H1 (cell line): ENCODE measurements at places on chromosomes 5 and 9.

DNA sequence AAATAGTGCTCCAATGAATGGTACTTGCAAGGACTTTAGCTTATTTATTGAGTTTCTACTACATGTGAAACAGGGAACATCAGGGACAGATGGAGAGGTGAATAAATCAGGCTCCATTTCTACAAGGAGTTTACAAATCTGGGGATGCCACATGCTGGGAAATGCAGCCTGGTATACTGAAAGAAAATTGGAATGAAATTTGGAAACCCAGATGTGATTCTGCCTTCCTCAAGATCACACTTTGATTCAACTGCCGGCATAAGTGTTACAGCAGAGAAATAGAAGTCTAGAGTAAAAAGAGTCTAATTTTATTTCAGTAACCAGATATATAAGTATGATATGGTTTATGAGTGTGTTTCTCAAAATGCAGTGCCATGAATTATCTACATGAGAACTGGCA, 1408.4 kb upstream of the C9orf72 start:
- no peak for DNase-seq

DNA sequence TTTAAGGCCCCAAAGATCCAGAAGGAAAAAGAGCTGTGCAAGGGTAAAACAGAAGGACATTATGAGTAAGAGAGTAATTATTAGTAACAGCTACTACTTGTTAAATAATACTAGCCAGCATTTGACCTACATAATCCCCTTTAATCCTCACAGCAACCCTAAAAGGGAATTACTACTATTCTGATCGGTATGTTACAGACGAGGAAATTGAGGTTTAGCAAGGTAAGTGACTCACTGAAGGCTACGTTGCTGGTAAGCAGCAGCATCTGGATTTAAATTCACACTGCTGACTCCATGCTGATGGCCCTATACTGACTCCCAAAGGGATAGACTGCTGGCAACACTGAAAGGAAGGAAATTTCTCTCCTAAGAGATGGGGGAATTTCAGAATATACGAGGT, 3.7 kb upstream of the FSD1L start:
- no peak for DNase-seq

DNA sequence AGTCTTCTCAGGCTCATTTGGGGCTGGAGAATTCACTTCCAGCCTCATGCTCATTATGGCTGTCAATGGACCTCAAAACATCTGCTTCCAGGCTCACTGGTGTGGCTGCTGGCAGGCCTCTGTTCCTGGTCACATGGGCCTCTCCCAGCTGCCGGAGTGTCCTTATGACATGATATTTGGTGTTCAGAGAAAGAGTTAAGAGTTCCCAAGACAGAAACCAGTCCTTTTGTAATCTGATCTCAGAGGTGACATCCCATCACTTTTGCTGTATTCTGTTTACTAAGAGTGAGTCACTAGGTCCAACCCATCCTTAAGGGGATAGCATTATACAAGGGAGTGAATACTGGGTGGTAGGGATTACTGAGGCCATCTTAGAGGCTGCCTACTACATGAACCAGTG, 104.6 kb downstream of the CACNA1B start:
- DNase-seq: no peak

DNA sequence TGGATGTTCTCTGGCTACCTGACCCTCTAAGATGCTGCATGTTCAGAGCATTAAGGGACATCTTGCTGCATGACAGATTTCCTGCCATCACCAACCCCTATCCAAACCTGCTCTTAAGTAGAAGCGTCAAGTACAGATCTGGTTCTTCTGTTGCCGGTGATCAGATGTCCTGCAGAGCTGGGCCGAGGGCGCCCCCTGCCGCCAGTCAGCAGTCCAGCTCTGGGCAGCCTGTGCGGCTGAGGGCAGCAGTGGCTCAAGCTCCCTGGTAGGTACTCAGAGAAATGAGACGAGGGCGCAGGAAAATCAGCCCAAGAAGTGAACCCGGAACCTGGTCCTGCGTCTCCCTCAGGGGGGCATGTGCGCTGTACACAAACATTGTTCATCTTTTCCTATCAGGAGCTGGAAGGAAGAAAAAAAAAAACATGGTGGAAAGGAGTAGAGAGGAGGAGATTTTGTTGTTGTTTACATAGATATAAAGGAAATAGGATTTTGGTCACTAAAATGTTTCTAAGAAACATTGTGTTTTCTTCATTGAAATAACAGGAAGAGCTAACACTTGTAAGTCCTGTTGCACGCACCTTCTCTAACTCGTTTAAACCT, 95.8 kb downstream of the CFAP90 start:
- DNase-seq: peak; percentile 87

GRCh38 chr9:6121707-6122106, 93.9 kb upstream of the IL33 start:
- no peak for DNase-seq

DNA sequence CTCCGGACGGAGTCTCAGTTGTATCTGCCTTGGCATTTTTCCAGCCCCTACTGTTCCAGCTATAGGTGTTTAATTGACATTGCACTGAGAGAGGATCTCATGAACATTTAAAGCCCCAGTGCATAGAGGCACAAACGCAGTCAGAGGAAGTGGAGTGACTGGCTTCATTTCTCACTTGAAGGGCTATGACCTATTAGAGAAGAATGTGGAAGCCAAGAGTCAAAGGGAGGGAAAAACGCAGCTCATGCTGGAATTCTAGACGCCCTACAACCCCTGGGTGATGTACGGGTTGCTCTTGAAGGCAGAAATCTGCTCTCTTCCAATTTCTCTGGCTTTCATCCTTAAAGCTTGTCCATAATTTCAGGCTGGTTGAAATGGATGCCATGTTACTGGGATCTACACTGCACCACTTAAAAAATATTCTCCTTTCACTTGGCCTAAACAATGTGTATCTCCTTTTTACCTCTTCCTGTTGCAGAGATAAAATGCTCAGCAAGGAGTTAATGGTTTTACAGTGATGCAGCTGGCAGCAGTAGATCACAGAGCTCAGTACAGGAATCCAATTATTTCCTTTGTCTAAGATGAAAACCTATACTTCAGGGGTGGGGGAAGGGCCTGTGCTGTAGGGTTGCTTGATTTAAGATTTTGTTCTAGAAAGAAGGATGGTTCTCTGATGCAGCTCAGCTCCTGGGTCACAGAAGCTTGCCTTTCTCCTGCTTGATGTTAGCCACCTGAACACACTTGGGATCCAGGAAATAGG, 61.8 kb upstream of the MAMDC2 start:
- no peak for DNase-seq

GRCh38 chr5:127536687-127537086, 19.2 kb downstream of the PRRC1 start:
- no peak for DNase-seq

GRCh38 chr9:112896131-112896530, 5.5 kb upstream of the SLC46A2 start:
- DNase-seq: no peak

- DNase-seq: no peak
Measured at GRCh38 chr5:76805821-76806505, 12.9 kb upstream of the F2RL1 start.

- no peak for DNase-seq
Measured at GRCh38 chr9:70159630-70160029, 99.1 kb upstream of the SMC5 start.

DNA sequence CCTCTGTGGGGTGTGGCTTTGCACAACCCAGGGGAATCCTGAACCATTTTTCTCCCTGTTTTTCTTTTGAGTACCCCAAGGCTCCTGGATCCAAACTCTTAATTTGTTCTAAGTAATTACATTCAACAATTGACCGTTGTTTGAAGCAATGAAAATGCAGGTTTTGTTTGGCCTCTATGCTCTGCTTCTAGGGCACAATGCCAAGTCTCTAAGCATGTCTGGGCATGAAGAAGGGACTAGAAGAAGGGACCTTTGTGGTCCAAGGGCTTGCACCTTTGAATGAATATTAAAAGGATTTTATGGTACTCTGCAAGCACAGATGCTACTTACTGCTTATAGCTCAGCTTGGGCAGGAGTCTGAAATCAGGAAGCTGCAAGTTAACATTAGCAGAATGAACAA, 6.6 kb upstream of the ENC1 start:
- no peak for DNase-seq

DNA sequence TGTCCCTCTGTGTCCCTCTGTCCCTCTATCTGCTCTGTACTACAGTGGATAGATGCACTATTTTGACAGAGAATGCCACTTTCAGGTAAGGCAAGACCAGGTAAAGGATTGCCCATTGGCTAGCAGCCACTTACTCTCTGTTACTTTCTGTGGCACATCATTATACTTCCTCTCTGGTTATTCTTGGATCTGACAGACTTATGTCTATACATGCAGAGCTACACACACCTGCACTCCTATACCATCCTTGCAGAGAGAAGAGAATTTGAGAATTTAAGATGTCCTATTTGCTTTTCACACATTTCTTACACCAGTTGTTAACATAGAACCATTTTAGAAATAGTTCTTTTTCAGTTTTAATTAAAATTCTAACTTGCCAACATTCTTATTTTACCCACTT, 163.7 kb upstream of the SLC12A2 start:
- no peak for DNase-seq

- no peak for DNase-seq
Measured at GRCh38 chr5:75837258-75837841, 120.1 kb upstream of the POC5 start.

GRCh38 chr5:154320224-154321089, 125.3 kb upstream of the SAP30L start:
- DNase-seq: no peak

DNA sequence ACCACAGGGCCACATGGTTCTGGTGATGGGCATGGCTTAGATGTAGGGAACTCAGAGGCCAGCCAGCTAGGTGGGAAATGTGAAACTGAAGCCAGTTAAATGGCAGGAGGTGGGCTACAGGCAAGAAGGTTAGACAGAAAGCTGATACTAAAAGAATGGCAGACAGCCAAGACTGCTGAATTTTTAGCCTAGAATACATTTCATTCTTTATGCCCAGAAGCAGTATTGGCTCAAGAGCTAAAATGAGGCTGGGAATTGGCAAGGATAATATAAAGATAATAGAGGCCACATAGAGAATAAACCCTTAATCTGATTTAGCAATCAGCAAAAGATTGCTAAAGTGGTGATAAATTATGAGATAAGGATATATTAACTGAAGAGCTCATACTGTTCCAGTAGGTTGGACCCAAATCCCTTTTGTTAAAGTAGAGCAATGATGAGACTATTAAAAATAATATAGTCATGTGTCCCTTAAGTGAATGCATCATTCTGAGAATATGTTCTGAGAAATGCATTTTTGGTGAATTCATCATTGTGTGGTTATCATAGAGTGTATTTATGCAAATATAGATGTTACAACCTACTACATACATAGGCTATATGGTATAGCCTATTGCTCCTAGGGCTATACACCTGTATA, 234.3 kb downstream of the CHSY3 start:
- no peak for DNase-seq

GRCh38 chr9:100307080-100307479, 45.7 kb downstream of the TEX10 start:
- no peak for DNase-seq

DNA sequence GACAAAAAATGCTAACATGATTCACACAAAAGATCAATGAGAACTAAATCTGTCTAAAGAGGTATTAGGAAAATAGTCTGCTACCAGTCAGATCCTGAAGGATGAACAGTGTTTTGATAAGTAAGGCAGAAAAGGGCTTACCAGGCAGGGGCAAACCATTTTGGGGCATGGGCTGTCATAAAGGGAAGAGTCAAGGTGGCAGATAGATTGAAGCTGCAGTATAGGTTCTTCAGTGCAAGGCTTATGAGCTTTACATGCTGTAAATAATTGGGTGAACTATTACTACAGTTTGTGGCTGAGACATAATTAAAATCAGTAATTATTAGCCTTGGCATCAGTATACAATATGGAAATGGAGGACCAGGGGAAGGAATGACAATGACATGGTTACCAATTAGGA, 21.8 kb downstream of the CSNK1A1 start:
- no peak for DNase-seq

DNA sequence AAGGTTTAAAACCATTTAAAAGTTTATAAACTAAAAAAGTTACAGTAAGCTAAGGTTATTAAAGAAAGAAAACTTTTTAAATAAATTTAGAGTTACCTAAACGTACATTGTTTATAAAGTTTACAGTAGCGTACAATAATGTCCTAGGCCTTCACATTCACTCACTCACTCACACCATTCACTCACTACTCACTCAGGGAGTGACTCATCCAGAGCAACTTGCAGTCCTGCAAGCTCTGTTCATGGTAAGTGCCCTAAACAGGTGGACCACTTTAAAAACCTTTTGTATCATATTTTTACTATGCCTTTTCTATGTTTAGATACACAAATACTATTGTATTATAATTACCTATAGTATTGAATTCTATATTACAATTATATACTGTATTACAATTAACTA, 190.8 kb upstream of the RASA1 start:
- no peak for DNase-seq

GRCh38 chr9:114229295-114229694, 74.0 kb downstream of the COL27A1 start:
- no peak for DNase-seq

DNA sequence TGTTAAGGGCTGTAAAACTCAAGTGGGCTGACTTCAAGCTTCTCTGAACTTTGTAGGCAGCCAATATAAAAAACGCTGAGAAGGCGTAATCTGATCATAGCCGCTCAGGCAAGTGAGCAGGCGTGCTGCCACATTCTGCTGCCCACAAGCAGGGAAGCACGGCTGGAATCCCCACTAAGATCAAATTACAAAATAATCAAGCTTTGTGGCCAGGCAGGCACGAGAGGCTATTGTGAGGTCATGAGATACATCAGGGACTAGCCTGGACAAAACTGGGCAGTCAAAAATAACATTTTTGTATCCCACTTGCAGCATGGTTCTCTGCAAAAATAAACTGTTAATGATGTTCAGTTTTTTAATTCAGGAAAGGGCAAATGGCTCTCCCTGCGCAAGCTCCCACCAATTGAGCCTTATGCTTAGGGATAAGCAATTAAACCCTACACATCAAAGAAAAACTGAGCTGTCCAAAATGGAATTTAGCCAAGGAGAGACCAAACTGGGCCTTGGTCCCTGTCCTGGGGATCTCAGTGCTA, 64.0 kb downstream of the POU5F2 start:
- DNase-seq: no peak

- DNase-seq: no peak
Measured at GRCh38 chr9:120583958-120584369, 4.0 kb upstream of the CDK5RAP2 start.

DNA sequence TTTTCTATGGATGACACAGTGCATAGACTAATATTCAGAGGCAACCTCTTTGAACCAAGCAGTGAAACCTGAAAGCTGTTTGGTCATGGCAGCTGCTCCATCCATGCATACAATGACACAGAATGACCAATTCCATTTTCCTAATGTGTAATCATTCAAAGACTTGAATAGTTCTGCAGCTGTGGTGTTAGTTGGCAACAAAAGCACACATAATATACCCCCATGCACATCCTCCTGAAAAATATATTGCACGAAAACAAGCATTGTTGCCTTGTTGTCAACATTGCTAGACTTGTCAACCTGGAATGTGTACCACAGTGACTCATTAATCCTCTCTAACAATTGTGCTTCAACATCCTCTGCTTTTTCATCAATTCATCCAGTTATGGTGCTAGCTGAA, 71.0 kb upstream of the SEMA6A start:
- no peak for DNase-seq
